ENCODE measurements at places on chromosomes 12 and 14.

DNA sequence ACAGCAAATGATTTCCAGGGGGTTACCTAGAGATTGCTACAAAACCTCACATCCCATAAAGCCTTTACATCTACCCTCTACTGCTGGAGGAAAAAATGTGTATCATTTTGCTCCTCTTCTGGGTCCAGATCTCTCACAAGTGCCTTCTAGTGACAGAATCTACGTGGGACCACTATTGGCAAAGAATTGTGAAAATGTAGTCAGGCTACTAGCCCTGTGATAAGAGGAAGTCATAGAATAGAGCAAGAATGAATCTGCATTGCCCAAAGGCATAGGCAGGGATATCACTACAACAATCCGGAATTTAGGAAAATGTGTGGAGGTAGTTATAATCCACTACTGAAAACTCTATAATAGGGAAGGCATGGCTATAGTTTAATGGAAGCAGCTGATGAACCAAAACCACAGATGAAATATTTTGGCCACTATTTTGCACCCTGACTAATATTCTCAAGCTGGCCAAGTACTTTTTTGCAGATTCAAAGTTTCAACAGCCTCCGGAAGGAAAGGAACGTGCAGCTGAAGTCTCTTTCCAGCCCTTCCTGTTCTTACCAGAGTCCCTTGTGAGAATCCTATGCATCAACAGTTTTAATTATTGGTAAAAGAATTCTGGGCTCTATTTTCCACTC, 176.8 kb downstream of the PHLDA1 start:
- no peak for DNase-seq

DNA sequence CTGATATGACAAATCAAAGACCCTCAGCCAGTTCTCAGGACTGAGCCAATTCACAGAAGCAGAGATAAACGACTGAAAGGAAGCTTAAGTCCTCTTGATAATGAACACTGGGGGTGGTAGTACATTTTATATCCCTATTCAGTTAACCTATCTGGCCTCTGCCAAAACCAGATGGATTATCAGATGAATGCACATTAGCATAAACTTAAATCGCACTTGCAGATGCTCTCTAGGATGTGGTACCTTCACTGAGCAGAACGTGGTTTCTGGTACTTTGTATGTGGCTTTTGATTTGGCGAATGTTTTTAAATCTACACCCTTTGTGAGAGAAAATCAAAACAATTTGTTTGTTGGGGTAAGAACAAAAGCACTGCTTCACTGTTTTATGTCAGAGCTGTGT, 21.1 kb upstream of the TAS2R14 start:
- DNase-seq = no peak

DNA sequence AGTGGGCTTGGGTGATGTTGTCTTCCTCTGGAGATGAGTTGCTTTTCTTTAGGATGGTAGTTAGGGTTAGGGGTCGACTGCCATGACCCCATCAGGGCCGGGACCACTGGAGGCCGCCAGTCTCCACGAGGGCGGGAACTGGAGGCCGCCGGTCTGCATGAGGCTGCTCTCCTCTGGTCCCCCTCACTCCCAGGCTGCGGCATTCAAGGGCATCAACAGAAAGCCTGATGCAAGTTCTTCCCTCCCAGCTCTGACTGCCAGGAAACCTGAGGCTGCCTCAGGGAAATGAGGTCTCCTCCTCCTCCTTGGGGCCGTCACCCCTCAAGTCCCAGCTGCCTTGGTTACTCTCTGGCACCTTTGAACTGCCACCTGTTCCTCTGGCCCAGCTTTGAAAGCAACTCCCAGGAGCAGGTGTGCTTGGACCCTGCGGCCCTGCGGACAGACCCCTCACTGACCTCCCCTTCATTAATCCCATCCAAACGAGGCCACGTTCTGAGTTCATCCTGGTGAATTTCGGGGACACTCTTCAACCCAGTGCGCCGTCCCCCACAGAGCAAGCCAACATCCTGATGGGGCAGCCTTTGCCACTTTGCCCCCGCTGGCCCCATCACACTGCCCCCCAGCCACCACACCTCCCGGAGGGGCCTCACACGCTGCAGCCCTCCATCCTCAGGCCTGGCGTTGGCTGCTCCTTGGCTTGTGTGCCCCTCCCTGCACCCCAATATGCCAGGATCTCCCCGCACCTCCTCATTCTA, 37.2 kb upstream of the FBRSL1 start:
- no peak for DNase-seq

GRCh38 chr14:32010604-32011125, 66.4 kb upstream of the ARHGAP5 start:
- no peak for DNase-seq

- no peak for DNase-seq
Measured at GRCh38 chr12:60842181-60842580, 1246.4 kb downstream of the SLC16A7 start.

DNA sequence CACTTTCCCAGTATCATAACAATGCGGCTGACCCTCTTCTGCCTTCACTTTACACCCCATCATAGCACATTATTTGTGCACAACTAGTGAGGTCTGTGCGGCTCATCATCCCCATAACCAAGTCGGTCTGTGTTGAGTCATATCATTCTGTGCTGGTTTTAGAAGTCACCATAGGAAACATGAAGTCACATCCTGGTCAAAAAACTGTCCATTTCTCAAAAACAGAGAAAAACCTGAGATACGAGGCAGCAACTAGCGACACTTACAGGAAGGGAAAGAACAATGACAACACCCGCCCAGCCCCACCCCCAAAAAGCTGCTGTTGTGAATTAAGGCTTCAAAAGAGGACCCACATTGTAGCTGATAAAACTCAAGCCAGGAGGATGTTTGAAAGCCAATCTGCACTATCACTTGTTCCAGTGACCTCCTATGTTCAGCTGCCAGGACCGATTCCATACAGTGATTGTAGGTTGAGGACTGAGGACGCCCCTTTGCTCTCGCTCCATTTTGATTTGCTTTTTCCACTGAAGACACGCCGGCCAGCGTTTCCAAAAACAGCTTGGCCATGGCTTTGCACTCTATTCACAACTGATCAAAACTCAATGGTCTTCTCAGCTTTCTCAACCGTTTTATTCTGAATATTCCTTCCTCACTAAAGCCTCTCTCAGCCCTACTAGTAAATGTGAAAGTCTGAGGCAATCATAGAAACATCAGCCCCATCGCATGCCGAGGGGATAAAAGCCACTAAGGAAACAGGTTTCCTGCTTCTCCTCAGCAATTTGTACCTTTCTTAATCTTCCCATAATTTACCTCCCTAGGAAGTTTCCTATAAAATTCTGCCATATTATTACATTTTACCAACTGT, 87.5 kb downstream of the DUSP16 start:
- DNase-seq = no peak

- DNase-seq = no peak
Measured at GRCh38 chr12:100920493-100920892, 125.9 kb downstream of the ANO4 start.

GRCh38 chr12:121142171-121142950, 9.7 kb downstream of the P2RX7 start:
- DNase-seq = no peak

All from iPS DF 19.7 (cell line).